Stimulated activated CD4-positive, alpha-beta T cell treated with anti-CD3 and anti-CD28 coated beads, Interleukin-12 subunit alpha, Interleukin-12 subunit beta, amount 100 ng/mL, for 4 hours (primary cell): ENCODE measurements at places on chromosomes 16 and 17.
A peak's percentile ranks its signal among the peaks of the same experiment; 100 is the strongest.

DNA sequence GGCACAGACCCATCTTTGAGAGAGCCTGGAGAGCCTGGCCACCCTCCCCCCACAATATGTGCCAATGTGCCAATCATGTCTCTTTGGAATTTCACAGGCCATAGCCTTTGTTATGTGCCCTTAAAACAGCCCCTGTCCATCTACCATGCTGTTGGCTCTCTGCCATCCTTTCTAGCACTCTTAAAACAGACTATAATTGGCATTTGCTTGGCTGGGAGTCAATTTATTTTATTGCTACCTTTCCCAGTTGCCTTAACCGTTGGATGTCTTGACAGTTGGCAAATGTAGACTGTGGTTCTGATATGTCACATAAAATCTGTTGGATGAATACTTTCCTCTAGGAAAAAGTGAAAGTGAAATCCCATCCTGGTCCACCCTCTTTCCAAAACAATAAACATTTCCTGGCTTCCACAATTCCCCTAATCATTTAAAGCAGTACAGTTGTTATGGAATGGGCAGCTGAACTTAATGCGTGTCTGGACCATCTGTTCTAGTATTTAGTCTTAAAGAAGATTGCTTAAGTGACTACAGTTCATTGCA lies 394.0 kb downstream of the KCNJ2 start:
- no peak for DNase-seq

GRCh38 chr16:66658143-66658859 lies 38.2 kb downstream of the CMTM4 start:
- no peak for DNase-seq

DNA sequence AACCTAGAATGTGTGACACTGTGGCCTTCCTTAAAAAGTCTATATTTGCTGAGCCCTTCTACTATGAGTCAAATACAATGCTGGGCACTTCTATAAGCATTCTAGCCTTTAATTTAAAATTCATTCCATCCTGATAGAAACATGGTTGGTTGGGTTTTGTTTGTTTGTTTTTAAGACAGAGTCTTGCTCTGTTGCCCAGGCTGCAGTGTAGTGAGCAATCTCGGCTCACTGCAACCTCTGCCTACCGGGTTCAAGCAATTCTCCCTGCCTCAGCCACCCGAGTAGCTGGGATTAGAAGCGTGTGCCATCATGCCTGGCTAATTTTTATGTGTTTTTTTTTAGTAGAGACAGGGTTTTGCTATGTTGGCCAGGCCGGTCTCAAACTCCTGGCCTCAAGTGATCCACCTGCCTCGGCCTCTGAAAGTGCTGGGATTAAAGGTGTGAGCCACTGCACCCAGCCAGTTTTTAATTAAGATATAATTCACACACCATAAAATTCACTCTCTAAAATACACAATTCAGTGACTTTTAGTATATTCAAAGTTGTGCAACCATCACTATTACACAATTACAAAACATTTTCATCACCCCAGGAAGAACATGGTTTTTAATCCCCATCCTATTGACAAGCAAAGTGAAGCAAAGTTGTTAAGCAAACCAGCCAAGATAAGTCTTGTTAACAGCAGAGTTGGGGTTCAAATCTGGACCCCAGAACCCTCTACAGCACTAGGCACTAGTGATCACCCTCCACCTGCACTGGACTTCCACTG lies 42.8 kb downstream of the CMTM4 start:
- DNase-seq: no peak

DNA sequence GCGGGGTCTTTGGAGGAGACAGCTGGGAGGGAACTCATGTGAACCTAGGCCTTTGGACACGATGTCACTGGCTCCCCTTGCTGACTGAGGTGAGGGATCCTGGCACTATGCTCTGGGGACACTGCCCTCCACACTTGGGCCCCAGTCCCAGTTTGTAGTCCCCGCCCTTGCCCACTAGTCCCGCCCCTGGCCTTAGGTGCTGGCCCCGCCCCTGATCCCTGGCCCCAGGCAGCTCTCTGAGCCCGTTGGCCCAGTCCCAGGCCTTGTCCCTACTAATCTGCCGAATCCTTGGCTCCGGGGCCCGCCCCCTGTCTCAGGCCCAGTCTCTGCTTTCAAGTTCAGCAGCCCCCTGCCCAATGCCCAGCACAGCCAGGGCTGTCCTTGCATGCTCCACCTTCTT lies 61.0 kb downstream of the SMPD3 start:
- no peak for DNase-seq

GRCh38 chr16:58501242-58502131 lies 1.5 kb downstream of the NDRG4 start:
- peak; percentile 50 for DNase-seq

DNA sequence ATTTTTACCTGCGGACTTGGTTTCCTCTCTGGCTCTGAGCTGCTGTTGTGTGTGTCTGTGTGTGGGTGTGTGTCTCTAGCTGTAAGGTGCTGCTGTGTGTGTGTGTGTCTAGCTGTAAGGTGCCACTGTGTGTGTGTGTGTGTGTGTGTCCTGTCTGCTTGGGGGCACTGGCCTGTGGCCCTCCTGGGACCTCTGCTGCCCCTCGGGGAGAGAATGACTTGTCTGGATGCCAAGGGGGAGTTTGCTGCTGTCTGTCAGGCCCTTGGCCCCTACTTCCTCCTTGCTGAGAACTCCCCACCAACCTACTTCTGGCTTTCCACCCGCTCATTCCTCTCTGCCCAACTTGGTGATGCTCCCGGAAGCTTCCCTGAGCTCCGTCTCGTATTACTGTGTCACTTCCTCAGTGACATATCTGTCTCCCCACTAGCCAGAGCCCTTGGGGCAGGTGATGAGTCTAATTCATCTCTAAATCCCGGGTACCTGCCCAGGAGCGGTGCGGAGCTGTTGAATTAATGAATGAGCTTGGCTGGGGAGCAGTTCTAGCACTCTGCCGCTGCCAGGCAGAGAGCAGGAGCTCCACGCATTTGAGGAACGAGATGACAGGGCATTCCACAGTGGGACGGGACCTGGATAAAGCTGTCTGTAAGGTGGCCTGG lies 3.5 kb upstream of the LASP1NB start:
- no peak for DNase-seq

DNA sequence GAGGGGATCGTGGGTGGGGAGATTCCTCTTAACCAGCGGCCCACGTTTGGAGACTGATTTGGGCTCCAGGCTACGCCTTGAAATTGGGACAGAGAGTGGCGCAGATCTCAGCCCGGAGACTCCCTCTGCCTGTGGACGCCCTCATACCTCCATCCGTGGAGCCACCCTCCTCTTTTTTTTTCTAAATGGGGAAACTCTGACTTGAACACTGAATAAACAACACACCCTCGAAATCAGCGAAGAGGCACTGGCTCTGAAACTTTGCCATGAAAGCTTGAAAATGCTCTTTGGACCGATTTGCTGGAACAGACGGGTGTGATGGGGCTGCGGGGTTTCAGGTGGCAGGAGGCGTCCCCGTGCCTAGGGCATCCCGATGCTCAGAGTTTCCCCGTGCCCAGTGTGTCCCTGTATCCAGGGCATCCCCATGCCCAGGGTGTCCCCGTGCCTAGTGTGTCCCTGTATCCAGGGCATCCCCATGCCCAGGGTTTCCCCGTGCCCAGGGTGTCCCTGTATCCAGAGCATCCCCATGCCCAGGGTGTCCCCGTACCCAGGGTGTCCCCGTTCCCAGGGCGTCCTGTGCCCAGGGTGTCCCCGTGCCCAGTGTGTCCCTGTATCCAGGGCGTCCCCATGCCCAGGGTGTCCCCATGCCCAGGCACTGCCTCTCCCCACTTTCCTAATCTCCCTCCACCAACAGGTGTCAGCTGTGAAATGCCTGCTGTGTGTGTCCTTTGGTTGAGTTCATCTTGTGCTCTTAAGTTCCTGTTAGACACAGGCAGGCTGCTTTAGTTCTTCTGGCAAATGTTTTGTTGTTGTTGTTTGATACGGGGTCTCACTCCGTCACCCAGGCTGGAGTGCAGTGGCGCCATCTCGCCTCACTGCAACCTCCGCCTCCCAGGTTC lies 187.0 kb downstream of the SEC14L1 start:
- DNase-seq: no peak

DNA sequence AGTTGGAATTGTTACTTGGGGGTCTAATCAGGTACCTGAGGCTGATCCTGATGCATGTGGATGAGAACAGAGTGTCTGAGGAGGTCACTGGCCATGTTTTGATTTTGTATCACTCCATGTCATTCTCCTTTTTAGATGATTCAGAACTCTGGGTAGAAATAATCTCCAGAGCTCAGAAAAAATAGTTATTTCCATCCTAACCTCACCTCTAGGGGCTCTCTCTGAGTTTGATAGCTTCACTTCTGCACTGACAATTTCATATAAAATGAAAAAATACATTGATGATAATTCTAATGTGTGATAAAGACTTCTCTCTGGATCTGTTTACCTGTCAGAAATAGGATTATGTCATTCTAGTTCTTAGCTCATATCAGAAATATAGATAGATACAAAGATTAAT lies 6.2 kb upstream of the KRT12 start:
- DNase-seq: no peak

GRCh38 chr17:72302735-72303134 lies 181.9 kb downstream of the SOX9 start:
- DNase-seq: no peak

DNA sequence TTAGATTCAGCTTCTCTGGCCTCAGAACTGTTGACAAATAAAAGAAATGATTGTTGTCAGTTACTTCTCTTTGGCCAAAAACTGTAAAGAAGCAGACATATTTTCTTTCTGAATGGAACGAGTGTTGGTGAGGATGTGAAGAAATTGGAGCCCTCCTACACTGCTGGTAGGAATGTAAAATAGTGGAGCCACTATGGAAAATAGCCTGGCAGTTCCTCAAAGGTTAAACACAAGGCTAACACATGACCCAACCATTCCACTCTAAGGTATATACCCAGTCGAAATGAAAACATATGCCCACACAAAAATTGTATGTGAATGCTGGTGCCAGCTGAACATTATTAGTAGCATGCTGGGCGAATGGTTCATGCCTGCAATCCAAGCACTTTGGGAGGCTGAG lies 14.2 kb upstream of the KRT24 start:
- no peak for DNase-seq

DNA sequence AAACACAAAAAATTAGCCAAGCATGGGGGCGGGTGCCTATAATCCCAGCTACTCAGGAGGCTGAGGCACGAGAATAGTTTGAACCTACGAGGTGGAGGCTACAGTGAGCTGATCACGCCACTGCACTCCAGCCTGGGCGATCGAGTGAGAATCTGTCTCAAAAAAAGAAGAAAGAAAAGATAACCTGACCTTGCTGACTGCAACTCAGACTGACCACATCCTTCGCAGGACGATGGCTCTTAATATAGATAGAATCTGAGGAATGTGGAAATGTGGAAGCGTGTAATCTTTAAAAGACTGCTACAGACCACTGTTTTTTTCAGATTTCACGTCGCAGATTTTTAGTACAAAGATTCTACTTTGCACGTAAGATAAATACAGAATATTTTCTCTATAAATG lies 37.8 kb downstream of the KLHDC4 start:
- DNase-seq: no peak

GRCh38 chr17:8629371-8630226 lies 926 bp downstream of the MYH10 start:
- DNase-seq: peak; percentile 20

GRCh38 chr17:74953134-74953687 lies 17.5 kb downstream of the OTOP3 start:
- no peak for DNase-seq

DNA sequence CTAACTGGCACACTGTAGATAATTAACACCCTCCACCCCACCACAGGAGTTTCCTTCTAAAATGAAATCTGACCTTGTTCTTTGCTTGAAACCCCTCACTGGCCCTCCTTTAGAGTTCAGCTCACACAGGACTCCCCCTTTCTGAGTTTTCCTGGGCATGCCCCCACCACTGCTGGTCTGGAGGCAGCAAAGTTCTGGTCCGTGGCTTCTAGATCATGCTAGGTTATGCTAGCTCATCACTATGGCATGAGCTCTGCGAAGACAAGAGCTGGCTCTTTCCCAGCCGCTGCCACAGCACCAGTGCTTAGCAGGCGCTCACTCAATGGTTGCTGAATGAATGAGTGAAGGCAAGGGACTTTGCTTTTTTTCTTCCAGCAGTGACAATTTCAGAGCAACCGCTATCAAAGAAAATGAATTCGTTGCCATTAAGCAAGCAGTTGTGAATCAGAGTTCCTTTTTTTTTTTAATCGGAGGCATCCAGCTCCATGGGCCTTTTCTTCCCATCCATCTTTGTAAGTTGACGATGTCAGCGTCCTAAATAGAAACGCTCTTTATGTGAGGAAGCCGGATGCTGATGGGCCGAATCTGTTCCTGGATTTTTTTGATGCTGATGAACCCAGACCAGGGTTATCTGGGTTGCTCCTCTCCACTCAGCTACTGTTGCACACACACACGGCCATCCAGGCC lies 80.8 kb upstream of the NOL11 start:
- DNase-seq: no peak

GRCh38 chr16:51755039-51755501 lies 604.0 kb upstream of the SALL1 start:
- DNase-seq: no peak

- DNase-seq: no peak
Measured at GRCh38 chr16:28297784-28298510, 5.6 kb downstream of the SBK1 start.
